Stimulated activated CD4-positive, alpha-beta T cell treated with anti-CD3 and anti-CD28 coated beads, Interleukin-12 subunit alpha, Interleukin-12 subunit beta, amount 100 ng/mL, for 24 hours (primary cell): ENCODE measurements at places on chromosomes 6 and 20.

GRCh38 chr6:148118244-148118643 lies 224.4 kb upstream of the SASH1 start:
- DNase-seq, result no peak

DNA sequence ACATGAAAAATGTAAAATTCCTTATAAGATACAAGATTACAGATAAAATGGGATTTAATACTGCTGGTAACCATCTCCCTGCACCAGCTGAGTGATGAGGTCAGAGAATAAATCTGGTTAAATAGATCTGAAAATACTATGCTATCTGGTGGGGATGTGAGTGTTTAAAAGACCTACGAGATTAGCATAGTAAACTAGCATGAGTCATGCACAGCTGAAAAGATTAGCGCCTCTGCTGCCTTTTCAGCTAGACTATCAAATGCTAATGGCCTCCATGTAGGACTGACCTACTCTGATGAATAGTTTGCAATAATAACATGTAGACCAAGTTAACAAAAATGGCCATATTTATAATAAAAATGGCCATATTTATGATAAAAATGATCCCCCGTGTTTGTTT lies 553.3 kb downstream of the C6orf118 start:
- DNase-seq, result no peak

- no peak for DNase-seq
These were observed 115.4 kb downstream of the SCAF8 start for GRCh38 chr6:154848580-154848979.

DNA sequence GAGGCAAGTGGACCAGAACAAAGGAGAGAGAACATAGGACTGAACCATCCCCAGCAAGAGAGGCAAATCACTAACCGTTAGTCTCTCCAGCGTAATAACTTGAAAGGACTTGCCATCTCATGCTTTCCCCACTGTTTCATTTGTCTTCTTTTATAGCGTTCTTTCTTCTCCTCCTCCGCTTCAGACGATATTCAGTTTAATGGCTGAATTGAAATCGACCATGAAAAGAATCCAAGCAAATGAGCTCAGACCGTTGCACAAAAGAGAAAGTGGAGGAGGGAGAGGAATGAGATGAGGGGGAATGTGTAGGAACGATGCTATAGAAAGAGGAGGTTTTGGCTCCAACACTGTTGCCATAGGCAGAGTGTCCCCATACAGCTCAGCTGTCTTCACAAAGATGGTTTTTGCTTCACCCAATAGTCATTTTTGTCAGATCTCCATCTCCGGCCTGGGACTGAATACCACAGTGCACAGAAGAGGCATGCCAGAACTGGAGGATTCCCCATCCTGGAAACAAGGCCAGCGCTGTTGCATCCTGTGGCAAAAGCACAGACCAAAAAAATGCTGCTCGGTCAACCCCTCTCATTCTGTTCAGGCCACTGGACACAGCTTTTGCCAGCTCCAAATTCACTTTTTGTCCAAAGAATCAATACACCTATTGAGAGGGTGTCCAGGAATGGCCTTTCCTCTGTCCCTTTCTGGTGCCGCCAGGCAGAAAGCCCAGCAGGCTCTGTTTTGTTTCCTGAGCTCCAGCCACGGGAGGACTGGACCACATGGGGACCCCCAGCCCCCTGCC lies 176.1 kb downstream of the ID4 start:
- DNase-seq, result no peak

DNA sequence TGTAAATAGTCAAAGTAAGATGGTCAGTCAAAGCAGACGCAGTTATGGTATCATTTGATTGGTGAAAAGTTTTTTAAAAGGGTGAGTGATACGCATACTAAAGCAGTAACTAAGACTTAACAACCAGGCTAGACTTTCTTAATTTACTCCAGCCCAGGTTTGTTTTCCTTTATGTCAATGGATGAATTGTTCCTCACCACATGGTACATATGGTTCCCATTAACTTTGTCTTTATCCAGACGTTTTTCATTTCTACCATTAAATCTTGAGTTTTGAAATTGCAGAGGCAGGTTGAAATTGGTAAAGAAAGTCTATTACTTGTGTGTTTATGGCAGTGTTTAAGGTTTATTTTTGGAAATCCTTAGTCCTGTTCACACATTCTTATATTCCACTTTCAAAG lies 98.5 kb upstream of the SCGN start:
- DNase-seq, result no peak

GRCh38 chr6:47741807-47742206 lies 40.0 kb upstream of the OPN5 start:
- no peak for DNase-seq

- no peak for DNase-seq
These were observed 1.7 kb downstream of the SLC17A2 start for GRCh38 chr6:25928562-25929324.

DNA sequence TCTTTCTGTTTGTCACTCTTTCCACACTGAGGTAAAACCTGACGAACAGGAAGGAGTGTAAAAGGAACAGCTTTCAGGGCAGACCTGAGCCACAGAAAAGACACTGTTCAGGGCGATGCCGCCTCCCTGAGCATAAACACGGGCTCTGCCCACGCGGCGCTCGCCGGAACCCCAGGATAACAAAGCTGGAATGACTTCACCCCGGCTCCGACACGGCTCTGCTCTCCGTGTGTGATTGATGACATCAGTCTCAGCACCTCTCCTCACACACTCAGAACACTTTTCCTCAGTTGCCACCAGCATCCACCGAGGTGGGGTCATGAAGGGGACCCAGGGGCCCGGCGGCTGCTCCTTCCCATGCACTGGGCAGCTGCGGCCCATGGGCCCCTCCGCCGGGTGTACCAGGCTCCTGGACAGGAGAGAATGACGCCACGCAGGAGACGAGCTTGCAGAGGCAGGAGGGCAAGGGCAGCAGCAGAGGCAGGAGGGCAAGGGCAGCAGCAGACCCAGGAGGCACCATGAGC lies 43.6 kb downstream of the DLL1 start:
- DNase-seq, result no peak

- no peak for DNase-seq
These were observed 60.9 kb downstream of the ATXN1 start for GRCh38 chr6:16700202-16700915.

- no peak for DNase-seq
These were observed 6.4 kb downstream of the CFB start for GRCh38 chr6:31952140-31952805.

DNA sequence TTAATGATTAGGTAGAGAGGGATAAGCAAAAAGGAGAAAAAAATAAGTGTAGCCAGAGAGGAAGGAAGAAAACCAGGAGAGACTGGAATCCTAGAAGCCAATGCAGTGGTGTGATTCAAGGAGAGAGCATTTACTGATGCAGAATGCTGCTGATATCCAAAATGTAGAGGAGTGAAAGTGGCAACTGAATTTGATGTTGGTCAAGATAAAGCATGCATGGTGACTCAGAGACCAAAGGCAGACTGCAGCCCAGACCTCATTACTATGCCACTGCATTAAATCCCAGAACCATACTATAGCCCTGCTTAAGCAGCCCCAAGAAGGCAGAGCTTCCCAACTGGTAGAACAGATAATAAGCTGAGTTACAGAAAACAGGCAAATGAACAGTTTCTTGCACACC lies 15.8 kb downstream of the KLHL32 start:
- DNase-seq, result no peak

GRCh38 chr6:64040113-64040512 lies 404.5 kb downstream of the PHF3 start:
- DNase-seq, result no peak

GRCh38 chr6:144595266-144595665 lies 310.1 kb downstream of the UTRN start:
- no peak for DNase-seq

- DNase-seq, result peak; percentile 13
These were observed 143.6 kb upstream of the GJE1 start for GRCh38 chr6:141988954-141989705.

- DNase-seq, result no peak
These were observed 22.0 kb upstream of the RIPK1 start for GRCh38 chr6:3046295-3046694.

DNA sequence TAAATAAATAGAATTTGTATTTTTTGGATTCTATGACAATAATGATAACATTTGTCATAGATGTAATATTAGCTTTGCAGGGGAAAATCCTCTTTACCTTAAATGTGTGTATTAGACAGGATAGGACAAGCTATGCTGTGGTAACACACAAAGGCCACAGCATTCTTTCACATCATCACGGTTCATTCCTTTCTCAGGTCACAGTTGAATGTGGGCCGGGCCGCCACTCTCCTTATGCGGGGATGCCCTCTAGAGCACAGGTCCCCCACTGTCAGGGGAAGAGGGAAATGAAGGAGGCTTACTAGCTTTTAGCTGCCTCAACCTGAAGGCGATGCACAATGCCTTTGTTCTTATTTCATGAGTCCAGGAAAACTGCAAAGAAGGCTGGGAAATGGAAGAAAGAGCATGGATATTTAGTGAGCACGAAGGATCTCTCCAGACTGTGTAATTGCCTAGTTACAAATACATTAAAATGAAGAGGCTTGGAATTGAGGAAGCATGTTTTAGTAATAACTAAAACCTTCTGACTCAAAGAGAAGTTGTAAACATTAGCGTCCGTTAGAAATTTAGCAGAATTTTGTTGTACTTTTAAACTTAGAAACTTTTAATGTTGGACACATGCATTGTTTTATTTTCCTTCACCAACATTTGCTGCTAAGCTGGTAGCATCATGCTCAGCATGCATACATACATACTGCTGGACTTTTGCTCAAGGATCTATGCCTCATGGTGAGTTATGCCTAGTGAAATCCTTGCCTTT lies 248.9 kb upstream of the FOXQ1 start:
- DNase-seq, result no peak

DNA sequence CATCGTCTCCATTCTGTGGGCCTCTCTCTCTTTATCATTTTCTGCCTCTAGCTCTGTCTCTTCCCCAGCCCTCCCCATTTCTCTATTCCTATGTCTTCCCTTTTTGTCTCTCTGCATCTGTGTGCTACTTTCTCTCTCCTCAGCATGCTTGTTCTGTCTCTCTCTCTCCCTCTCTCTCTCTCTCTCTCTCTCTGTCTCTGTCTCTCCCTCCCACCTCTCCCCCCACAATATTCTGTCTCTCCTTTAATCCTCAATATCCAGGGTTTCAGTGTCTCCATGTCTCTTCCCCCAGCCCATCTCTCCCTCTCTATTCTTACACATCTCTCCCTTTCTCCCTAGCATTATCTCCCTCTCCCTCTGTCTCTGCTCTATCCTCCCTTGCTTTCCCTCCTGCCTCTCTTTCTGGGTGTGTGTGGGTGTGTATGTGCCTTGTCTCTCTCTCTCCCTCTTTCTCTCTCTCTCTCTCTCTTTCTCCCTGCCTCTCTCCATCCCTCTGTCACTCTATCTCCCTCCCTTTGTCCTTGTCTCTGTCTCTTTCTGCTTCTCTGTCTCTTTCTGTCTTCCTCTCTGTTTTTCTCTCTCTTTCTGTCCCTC lies 76.9 kb upstream of the SIRPA start:
- DNase-seq, result no peak
